ENCODE measurements at places on chromosomes 2 and 18.

GRCh38 chr18:5728531-5728930 lies 166.8 kb downstream of the TMEM200C start:
- DNase-seq: no peak

DNA sequence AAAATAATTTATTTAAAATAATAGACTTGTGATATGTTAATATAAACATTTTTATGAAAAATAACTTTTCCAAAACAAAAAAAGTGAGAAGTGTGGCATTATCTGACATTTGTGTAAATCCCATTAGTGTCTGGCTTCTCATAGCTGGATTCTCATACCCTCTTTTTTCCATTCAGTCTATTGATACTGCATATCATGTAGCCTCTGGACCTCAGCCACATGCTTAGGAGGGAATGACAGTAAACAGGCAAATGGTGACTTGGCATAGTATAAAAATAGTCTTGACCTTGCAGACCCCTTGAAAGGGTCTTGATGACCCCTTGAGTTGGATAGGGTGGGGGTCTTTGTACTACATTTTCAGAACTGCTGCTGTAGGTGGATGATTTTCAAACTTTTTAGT lies 29.2 kb downstream of the GALNT1 start:
- DNase-seq: no peak

- no peak for DNase-seq
Observed at GRCh38 chr2:112709703-112710102, 11.1 kb upstream of the NT5DC4 start.

- no peak for DNase-seq
Observed at GRCh38 chr2:215702116-215702902, 266.4 kb upstream of the FN1 start.
